Stimulated activated CD4-positive, alpha-beta T cell treated with anti-CD3 and anti-CD28 coated beads, Interleukin-2, amount 100 ng/mL, for 4 hours (primary cell): ENCODE measurements at places on chromosomes 1 and 21.

- DNase-seq, result no peak
Observed at GRCh38 chr1:38062361-38063288, 16.0 kb upstream of the POU3F1 start.

GRCh38 chr1:198156745-198157240 is at the start of gene NEK7:
TSS of gene NEK7 (plus strand) at chr1:198156998. CDS start at chr1:198232581, 75,583 bp downstream.
- no peak for DNase-seq

- no peak for DNase-seq
Observed at GRCh38 chr1:164836614-164837018, 277.6 kb downstream of the PBX1 start.

DNA sequence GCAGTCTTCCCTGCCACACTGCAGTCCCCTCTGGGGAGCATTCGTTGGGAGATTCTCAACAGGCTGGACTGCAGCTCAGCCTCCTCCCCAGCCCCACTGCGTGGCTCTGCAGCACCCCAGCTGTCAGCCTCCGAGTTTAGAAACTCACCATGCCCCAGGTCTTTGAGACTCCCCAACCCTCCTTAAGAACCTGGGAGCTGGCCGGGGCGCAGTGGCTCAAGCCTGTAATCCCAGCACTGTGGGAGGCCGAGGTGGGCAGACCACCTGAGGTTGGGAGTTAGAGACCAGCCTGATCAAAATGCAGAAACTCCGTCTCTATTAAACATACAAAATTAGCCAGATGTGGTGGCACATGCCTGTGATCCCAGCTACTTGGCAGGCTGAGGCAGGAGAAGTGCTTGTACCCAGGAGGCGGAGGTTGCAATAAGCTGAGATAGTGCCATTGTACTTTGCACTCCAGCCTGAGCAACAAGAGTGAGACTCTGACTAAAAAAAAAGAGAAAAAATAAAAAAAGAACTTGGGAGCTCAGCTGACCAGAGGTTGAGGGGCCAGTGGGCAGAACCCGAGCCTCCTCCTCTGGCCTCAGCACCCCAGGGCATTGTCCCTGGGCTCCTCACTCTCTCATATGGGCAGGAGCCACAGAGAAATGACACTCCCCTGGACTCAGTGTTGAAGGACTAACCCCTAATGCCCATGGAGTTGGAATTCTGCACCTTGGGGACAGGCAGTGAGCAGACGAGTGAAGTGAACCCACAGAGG is 5.6 kb downstream of the OLIG2 start:
- no peak for DNase-seq

DNA sequence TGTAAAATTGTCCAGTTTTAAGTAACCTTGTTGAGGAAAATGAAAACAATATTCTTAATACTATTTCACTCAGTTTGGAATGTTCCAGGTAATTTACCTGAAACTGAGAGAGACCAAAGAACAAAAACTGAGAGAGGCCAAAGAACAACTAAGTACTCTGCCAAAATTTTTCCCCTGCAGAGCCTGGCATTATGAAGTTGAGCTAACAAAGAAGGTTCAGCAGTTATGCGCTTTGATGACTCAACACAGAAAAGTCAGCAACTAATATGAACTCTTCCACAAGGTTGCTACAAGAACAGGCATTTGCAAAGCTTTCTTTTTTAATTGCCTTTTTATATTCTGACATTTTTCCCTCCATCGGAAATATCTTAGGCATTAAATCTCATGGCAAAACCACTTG is 270.9 kb downstream of the CHRM3 start:
- no peak for DNase-seq

DNA sequence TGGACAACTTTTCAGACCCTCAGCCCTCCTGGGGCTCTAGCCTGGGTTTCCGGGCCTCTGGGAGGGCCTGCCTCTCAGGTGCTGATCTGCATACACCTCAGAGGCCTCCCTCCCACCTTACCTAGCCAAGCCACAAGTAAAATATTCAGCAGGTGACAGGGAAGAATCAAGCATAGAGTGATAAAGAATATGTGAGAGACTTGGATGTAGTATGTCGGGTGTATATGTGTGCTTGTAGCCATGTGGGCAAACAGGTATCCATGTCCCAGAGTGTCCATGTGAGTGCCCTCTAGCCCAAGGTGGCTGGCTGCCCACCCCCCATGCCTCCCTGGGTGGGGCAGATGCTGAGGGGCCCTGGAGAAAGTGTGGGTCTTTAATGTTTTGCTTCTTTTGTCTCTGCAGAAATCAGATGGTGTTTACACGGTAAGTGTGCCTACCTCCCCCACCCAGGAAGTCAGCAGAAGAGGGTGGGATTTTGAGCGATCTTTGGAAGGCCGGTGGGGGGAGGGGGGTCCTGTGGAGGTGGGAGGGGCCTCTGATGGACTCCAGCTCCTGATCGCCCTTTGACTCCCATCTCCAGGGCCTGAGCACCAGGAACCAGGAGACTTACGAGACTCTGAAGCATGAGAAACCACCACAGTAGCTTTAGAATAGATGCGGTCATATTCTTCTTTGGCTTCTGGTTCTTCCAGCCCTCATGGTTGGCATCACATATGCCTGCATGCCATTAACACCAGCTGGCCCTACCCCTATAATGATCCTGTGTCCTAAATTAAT is 3.4 kb downstream of the FCER1G start:
- no peak for DNase-seq

DNA sequence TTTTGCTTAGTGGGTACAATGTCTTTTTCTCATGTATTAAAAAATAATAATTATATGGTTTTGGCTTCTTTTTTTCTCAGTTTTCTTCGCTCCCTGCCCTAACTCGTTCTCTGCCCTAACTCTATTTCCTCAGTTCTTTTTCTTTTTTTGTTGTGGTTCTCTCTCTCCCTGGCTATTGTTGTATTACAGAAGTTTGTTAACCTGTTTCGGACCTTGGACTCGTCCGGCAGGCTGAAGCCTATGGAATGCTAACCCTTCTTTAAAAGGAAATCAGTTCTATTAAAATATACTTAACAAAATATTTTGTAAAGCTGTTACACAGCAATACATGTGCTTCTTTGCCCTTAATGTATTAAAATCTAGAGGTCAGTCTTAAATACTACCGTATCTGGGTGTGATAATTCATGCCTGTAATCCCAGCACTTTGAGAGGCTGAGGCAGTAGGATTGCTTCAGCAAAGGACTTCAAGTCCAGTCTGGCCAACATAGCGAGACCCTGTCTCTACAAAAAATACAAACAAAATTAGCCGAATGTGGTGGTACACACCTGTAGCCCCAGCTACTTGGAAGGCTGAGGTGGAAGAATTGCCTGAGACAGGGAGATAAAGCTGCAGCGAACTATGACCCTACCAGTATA is 64.1 kb downstream of the ANGPTL1 start:
- DNase-seq, result no peak

- no peak for DNase-seq
Observed at GRCh38 chr1:27021354-27022031, 8.8 kb upstream of the TENT5B start.

GRCh38 chr1:230831771-230832170 is 36.5 kb downstream of the C1orf198 start:
- DNase-seq, result no peak

- DNase-seq, result no peak
Observed at GRCh38 chr1:108199201-108199691, 897 bp downstream of the SLC25A24 start.

DNA sequence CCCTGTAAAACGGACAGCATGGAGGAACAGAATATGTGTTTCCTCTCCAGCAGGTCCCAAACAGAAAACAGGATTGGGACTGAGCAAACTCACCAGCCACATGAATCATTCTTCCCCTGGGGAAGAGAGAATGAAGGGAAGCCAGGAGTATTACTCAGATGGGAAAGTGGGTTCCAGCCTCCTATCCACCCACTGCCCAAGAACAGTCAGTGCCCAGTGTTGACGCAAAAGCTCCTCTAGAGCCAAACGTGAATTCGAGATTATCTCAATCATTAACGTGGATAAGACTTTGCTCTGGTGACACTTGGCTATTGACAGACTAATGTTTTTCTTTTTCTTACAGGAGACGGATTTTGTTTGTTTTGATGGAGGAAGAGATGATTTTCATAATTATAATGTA is 9.3 kb downstream of the MIA3 start:
- no peak for DNase-seq

- no peak for DNase-seq
Observed at GRCh38 chr1:23074012-23074411, 54.7 kb downstream of the KDM1A start.

DNA sequence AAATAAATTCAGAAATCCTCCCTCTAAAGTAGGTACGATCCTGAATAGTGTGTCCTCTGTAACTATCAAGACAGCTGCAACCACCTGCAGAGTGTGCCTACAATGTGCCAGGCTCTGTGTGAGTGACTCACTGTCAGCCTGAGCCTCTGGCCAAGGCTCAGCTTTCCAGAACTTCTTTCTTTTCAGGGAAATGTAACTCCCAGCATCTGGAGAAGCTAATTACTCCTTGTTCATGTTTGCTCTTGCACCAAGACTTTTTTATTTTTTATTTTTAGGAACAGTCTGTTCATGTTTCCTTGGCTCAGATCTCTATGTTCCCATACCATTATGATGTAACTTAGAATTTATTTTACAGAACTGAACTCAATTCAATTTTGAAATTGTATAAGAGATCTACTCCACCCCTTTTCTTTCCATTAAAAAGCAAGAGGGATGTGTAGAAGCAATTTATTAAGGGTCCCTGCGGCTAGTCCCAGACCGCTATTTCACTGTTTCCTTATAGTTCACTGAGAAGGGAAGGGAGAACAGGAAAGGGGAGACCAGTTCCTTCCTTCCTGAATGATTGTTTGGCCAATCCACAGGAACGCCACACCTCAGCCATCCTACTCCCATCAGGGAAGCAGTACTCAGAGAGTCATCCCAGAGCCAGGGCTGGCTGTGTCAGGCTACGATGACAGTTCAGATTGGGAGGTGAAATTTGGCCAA is 112.4 kb upstream of the ZNF648 start:
- no peak for DNase-seq

DNA sequence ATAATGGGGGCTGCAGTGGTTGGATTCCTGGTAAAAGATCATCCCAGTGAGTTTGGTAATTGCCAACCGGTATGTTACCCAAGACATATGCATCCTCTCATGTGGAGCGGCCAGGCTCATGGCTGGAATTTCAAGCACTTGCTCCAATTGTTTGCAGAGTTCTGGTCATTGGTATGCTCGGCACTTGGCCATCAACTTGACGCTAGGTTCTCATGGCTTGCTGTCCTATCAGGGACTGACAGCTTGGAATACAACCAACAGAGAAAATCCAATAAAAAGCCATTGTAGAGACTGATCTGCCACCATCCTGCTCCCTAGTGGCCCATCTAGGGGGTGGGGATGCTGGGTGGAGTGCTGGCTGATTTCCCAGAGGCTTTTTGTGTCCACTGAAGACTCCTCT is 120.9 kb downstream of the EDEM3 start:
- no peak for DNase-seq

- DNase-seq, result no peak
Observed at GRCh38 chr1:41900603-41901444, 17.9 kb downstream of the HIVEP3 start.

DNA sequence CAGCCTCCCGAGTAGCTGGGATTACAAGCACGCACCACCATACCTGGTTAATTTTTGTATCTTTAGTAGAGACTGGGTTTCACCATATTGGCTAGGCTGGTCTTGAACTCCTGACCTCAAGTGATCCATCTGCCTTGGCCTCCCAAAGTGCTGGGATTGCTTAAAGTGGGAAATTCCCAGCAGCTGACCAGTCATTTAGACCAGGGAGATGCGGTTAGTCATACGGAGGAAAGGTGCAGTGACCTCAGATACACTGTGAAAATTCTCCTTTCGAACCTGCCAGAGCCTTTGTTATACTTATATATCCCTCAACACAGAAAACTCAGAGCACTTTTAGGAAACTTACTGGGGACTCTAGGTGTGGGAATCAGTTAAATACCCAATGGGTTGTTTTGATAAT is 39.6 kb downstream of the MAP10 start:
- no peak for DNase-seq

DNA sequence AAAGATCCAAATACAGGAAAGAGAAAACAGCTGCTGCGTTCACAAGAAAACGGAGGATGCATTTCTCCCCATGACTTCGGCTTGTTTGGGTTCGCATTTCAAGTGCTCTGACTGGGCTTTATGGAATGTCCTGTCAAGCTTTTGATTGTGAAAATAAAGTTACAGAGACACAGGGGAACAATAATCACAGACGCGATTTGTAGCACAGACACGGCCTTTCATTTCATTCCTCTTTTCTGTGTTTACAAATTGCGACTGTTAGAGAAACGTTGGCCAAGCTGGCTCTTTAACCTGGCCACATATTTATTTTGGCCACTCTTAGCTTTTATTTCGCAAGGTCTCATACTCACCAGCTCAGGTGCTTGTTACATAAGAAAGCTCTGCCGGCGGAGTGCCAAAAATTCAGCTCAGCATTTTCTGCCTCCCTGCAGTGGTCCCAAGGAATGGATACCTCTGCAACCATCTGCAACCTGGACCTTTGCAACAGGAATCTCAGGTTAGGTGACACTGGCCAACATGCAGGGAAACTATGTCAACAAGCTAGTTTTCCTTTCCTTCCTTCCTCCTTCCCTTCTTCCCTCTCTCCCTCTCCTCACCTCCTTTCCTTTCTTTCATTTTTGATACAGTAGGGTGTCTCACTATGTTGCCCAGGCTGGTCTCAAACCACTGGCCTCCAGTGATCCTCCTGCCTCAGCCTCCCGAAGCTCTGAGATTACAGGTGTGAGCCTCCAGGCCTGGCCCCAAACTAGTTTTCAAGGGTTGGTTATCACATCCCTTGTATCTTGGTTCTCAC is 58.2 kb upstream of the SLC45A1 start:
- no peak for DNase-seq

GRCh38 chr1:52502789-52503188 is 50.1 kb downstream of the TUT4 start:
- DNase-seq, result no peak

GRCh38 chr21:42423197-42423675 is 19.5 kb downstream of the UBASH3A start:
- DNase-seq, result no peak

- DNase-seq, result no peak
Observed at GRCh38 chr21:16309250-16309971, 579.6 kb downstream of the USP25 start.

- no peak for DNase-seq
Observed at GRCh38 chr21:45547545-45547900, 5.3 kb upstream of the SLC19A1 start.

- DNase-seq, result no peak
Observed at GRCh38 chr1:208225954-208226937, 17.9 kb downstream of the PLXNA2 start.

- no peak for DNase-seq
Observed at GRCh38 chr1:151825204-151825603, 6.4 kb downstream of the RORC start.

- DNase-seq, result no peak
Observed at GRCh38 chr1:36796733-36797132, 237.6 kb downstream of the GRIK3 start.

DNA sequence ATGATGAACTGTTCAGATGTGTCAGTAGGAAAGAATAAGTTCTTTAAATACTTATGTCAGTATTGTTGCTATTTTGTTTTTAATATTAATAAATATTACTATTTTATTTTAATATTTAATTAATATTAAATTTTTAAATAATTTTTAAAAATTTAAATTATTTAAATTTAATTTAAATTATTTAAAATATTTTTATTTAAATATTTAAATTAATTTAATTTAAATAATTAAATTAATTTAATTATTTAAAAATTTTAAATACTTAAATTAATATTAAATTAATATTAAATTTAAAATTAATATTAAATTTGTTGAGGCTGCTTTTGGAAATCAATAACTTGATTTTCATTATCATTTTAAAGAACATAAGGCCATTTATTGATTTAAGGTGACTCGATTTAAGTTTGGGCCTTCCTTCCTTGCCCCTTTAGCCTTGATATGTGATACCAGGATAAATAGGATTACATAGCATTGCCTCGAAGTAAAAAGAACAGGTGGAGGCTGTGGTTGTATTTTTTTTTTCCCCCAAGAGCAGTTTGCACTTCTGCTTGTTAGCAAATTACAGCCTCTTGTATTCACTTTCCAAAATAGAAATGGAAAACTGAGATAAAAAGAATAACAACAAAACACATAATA is 915.2 kb downstream of the TTLL7 start:
- no peak for DNase-seq
